ENCODE measurements at places on chromosomes 5 and 9.
A peak's percentile ranks its signal among the peaks of the same experiment; 100 is the strongest.

DNA sequence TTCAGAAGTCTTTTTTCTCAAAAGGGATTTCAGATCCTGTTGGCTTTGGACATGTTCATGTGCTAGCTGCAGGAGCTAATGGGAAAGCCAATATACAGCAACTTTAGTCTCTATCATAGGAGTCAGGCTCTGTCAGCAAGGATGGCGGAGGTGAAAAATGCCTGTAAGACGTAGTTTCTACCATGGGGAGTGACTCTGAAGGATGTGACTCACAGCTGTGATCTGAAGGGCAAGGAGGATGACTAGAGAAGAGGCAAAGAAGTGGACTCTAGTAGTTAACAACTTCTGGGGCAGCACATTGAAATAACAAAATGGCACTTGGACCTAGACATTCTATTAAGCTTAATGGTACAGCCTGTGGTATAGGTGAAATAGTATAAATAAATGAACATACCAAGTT lies 3.1 kb upstream of the NDUFS4 start:
- no peak for DNase-seq

DNA sequence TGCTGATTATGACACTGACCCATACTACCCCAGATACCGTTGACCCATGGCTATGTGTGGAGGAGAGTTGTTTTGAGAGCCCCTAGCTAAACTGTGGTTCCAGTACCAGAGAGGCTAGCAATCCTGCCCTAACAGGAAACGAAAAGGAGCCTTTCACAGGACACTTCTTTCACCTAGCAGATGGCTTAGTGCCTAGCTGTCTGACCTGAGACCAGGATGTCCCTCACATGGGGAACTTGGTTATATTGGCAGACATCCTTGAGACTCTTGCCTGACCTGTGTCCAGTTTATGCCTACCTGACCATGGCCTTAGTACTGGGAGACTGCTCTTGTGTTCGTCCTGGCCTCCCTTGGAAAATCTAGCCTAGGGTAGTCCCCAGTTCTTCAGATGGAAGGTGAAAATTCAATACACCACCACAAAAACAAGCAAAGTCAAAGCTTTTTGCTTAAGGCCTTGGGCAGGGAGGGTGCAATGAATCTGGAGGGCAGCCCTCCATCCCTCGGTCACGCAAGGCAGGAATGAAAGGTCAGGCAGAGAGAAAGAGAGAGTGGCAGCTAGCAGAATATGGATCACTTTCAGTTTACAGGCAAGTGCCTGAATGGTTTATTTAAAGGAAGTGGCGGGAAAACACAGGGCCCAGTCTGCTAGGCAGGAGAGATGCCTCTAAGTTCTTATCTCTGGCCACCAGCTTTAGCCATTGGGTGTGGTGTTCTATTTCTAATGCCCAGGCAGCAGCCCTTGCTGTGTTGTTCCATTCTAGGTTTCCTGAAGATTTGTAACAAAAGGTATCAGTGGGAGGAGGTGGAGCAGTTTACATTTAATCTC lies 16.4 kb upstream of the ZNF474 start:
- DNase-seq: no peak

DNA sequence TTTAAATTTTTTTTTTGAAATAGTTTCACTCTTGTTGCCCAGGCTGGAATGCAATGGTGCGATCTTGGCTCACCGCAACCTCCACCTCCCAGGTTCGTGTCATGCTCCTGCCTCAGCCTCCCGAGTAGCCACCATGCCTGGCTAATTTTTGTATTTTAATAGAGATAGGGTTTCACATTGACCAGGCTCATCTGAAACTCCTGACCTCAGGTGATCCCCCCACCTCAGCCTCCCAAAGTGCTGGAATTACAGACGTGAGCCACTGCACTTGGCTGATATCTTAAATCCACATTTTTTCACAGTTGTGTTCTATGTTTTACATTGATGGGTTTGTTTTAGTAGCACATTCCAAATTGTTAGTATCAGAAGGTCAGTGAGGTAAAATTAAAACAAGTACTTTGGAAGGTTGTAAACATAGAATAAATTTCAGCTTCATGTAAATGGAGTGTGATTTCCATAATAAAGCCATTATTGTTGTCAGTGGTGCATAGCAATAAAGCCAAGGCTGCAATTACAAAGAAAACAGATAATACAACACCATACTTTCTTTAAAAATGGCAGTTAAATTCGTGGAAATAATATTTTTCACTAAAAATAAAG lies 287.2 kb downstream of the ARRDC3 start:
- no peak for DNase-seq

DNA sequence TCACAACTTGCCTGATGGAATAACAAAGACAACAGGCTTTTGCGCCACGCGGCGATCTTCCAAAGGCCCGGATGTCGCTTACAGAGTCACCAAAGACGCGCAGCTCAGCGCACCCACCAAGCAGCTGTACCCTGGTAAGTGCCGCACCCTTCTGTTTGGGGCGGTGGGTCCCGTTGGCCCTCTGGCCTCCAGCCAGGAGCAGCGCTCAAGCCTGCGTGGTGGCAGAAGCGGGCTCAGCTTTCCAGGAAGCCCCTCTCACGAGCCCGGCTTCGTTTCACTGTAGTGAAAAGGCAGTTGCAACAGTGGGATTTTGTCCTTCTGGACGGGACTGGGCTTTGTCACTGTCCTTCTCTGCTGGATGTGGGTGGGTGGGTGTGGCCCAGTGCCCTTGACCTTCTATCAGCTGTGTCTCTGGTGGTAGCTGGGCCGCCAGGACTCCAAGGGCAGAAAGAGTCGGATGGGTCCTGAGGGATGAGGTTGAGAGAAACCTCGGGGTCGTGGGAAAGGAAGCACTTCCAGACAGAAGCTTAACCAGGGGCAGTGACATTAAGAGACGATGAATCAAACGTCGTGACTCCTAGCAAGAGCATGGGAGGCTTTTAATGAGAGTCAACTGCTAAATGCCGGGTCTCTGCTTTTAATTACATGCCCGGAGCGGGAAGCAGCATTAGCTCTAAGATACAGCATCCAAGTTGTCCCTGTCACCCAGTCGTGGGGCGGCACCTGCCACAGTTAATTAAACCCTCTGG lies 49.5 kb downstream of the COL5A1 start:
- no peak for DNase-seq

- DNase-seq: no peak
Measured at GRCh38 chr9:87517732-87518131, 20.1 kb downstream of the DAPK1 start.

DNA sequence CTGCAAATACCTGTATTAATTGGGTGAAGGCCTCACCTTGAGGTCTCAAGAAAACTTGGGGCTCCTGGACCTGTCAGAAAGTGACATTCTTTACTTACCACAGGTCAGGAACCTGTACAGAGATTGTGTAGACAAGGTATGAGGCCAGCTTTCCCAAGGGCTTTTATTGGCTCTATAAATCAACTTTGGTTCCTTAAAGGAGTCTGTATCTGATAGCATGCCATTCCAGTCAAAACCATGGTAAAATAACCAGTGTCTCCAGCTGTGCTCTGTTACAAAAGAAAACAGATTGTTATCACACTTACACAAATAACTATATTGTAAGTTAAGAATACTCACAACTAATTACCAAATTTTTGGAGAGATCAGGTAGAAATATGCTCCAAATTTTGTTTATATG lies 64.5 kb downstream of the COL15A1 start:
- no peak for DNase-seq

GRCh38 chr9:84300271-84300670 lies 40.3 kb downstream of the SLC28A3 start:
- DNase-seq: no peak

DNA sequence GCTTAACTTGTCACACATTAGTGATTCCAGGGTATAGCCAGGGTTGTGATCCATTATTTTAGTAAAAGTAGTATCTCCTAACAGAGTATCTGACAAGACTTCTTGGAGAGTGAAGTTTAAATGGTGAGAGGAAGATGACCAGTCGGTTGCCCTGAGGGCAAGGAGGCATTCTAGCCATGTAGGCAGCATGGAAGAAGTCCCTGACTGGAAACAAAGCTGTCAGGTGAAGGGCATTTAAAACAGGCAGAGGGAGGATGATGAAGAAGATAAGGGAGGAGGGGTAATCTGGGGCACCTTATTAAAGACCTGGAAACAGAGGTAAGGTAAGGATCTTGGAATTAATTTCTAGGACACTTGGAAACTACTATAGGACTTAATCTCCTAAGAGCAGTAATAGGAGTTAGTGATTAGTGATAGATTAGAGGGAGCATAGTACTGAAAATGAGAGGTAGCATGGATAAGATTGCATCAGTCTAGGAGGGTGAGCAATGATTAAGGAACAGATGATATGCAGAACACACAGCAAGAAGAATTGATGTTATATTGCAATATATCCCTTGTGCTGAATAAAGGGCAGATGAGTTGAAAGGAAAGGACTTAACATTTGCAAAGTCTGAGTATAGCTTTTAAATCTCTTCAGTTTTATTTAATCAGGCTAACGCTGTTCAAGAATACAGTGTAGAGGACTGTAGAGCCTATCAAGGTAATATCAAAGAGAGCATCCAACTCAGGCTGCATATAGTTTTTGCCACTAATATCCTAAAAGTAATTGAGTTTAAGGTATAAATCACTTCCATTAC lies 9.6 kb downstream of the KIF2A start:
- no peak for DNase-seq

GRCh38 chr5:137997726-137998213 lies 35.1 kb downstream of the FAM13B start:
- peak; percentile 7 for DNase-seq

Data from stimulated activated naive CD8-positive, alpha-beta T cell treated with anti-CD3 and anti-CD28 coated beads, Interleukin-15, amount 100 ng/mL, for 72 hours (primary cell).